ENCODE measurements at places on chromosomes 6 and 20.

DNA sequence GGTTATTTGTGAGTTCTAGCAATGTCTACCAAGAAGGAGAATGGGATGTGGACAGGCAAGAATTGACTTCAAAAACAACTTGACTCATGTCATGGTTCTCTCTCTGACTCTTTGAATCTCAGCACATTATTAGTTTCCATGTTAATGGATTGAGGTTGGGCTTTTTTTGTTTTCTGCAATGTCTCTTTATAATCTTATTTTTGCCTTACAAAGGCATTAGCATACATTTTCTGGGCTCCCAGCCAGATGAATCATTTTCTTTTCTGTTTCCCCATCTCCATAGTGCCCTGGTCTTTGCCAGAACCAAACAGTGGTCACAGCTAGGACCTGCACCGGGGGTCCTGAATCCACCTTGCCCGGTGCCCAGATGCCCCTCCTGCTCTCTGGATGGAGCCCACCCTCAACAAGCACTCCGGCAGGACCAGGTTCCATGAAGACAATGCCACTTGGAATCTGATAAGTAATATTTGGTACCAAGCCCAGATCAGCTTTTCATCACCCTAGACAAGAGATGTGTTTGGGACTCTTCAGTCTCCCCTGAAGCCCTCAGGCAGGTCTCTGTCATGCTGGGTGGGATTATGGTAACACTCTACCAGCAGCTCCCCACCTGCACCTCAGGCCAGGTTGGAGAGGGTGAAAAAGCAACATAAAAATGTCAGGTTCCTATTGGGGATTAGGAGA lies 266.7 kb upstream of the SULF2 start:
- DNase-seq, result no peak

DNA sequence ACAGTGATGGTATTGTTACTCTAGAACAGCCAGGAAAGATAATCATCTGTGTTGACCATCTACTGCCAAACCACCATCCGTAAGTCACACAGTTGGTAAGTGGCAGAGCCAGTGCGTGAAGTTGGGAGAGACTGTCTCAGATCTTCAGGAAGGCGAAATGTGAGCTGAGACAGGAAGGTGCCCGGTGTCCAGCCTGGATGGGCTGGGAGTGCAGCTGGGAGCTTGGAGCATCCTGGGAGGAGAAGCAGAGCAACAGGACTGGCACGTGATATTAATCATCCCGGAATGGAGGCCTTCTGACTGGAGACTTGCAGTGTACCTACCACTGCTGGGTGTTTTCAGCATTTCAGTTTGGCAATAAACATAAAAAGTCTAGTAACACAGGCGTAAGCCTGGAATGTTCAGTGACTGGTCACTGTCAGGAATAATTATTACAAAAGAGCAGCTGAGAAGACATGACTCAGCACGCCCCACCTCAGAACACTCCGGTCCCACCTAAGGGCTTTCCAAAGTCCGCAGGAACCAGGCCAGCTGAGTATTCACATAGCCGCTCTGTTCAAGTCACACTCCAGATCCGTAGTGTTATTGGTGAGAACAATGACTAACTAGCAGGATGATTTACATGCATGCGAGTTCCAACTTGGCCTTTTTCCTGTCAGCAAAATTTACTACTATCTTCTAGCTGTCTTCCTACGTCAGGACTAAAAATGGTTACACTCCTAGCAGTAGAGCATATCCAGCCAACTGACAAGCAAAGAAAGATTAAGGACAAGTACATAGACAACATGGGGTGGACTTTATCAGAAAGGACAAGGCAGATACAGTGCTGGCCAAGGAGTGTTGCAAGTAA lies 45.1 kb upstream of the PNRC1 start:
- peak; percentile 61 for DNase-seq

GRCh38 chr6:121523628-121524027 lies 88.2 kb downstream of the GJA1 start:
- no peak for DNase-seq

- no peak for DNase-seq
These were observed 12.2 kb downstream of the MMP24 start for GRCh38 chr20:35238735-35239134.

DNA sequence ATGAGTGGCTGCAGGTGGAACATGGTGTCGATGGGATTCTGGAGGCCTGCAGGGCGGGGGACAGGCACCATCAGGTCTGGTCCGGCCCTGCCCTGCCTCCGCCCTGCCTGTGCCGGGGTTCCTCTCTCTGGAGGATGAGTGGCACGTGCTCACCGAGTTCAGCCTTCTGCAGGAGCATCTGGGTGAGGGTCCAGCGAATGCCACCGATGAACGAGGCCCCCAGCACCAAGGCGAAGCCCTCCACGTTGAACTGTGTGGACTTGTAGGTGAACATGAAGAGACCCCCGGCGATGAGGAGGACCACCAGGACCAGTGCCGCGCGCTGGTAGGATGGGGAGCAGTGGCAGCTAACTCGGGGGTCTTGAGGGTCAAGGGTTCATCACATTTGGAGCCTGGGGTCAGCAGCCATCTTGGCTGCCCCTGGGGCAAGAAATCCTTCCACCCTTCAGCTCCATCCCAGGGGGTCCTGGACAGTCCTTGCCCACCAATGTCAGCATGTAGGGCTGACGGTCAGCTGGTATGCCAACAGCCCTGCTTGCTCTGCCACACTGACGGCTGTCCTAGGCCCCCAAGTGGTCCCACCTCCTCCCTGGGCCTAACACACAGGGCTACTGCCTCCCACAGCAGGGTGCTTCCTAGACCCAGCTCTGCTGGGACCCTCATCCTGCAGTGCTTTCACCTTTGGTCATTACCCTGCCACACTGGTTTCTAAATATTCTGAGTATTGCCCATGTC lies 46.8 kb upstream of the CDH22 start:
- no peak for DNase-seq

DNA sequence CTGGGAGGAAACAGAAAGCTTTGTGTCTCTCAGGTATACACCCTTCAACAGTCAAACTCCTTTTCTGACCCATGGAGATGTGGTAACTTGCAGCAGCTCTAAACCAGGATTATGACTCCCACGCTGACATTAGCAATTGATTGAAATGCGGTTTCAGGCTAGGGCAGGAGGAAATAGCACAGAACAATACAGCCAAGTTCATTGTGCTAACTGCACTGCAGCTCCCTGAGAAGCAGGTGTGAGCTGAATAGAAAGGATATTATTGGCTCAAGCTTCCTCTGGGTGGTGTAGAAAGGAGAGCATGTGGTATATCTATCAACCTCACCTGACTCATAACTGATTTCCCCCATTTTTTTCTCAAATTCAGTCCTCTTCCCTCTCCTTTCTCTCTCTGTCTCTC lies 612.3 kb upstream of the BTBD3 start:
- no peak for DNase-seq

DNA sequence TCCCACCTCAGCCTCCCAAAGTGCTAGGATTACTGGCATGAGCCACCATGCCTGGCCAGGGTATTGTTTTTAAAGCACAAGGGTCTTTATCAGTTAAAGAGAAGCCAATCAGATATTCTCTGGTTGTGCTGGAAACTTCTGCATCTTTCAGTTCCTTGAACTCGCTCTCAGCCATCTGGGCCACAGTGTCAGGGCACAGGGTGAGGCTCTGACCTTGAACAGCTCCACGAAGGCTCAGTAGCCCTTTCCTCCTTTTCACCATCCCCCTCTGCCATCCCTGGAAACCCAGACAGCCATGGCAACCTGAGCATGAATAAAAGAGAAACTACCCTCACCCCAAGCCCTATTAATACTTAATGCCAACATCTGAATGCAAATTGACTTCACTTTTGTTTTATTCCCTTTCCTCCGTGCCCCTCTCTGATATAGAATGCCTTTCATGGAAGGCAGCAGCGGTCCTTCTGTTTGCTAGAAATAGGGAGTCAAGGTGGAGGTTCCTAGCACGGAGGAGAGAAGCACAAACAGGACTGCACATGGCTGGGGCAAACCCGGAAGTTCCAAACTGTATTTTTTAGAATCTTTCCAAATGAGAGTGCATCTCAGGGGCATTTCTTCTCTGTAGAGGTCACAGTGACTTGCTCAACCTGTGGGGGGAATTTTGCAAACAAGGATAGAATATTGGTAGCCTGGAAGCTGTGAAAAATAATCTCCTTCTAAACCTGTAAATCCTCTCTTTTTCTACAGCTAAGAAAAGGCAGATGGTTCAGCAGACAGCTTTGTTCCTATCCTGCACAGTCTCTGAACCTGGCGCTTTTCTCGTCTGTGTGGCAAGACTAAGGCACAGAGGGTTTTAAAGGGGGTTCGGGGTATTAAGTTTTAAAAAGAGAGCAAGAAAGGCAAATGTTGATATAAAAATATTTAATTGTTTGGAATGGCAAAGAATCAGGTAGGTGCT lies 176.4 kb upstream of the RREB1 start:
- DNase-seq, result no peak

- no peak for DNase-seq
These were observed 730.4 kb downstream of the KIF16B start for GRCh38 chr20:15842872-15843271.

- DNase-seq, result no peak
These were observed 225.6 kb upstream of the MOCS1 start for GRCh38 chr6:40159865-40160264.

GRCh38 chr20:37615340-37616109 lies 78.3 kb upstream of the CTNNBL1 start:
- no peak for DNase-seq

- no peak for DNase-seq
These were observed 211.0 kb downstream of the WDR27 start for GRCh38 chr6:169490830-169491229.

GRCh38 chr20:57576002-57576401 lies 15.1 kb downstream of the PCK1 start:
- DNase-seq, result no peak

GRCh38 chr6:17156112-17156921 lies 54.5 kb downstream of the STMND1 start:
- peak; percentile 42 for DNase-seq

- DNase-seq, result no peak
These were observed 5.6 kb upstream of the TFB1M start for GRCh38 chr6:155319902-155320301.

DNA sequence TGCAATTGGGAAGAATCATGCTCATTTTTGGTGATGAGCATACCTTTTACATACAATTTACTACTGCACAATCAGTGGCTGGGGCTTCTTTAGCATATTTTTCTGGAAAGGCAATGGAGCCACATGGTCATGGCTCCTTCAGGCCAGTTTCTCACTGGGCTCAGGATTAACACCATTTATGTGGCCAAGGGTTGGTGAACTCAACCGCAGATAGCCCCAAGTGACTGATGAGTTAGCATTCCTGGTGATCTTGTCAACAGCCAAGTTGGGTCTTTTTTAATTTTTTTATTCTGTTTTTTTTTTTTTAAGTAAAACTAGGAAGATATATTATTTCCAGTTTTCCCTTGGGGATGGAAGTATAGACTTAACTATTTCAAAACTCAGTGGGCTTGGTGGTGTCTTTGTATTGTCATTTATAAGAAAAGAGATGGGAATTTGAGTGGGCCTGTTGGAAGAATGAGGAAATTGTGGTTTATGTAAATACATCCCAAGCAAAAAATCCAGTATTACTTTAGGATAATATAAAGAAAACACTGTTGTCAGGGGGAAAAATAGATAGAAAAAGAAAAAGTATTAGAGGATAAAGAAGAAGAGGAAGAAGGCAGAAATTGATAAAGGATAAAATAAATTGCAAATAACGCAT lies 397.4 kb downstream of the MAFB start:
- no peak for DNase-seq

GRCh38 chr20:22794200-22794599 lies 209.8 kb upstream of the FOXA2 start:
- no peak for DNase-seq

GRCh38 chr6:165663377-165663735 lies 315 bp upstream of the PDE10A start:
- DNase-seq, result peak; percentile 51

- DNase-seq, result no peak
These were observed 654.1 kb upstream of the NOX3 start for GRCh38 chr6:156109713-156110112.

- no peak for DNase-seq
These were observed 87.7 kb downstream of the SGK1 start for GRCh38 chr6:134230087-134230700.

- DNase-seq, result no peak
These were observed 8.1 kb downstream of the LYRM2 start for GRCh38 chr6:89630488-89630887.

DNA sequence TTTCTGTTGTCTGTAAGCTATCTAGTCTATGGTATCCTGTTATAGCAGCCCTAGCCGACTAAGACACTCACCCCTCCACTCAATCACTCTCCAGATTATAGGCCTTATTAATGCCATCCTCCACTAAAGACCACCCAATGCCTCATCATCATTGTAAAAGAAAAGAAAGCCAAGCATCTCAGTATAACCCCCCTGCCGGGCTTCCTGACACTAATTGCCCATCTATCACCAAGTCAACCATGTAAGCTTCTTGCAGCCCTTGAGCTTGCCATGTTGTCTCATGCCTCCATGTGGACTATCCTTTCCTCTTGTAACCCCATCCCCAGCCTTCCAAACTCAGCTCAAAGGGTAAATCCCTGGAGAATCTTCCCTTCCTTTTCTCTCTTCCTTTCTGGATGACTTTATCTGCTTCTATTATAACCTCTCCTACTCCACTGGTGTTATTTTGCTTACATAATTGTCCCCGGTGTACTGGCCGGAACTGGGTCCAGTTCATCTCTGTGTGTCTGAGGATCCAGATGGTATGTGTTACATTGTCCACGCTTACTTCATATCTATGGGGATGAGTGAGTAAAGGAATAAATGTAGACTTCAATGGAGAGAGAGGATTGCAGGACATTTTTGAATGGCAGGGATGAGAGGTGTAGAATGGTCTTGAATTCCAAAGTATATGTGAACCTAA lies 202.9 kb upstream of the SOX4 start:
- no peak for DNase-seq

DNA sequence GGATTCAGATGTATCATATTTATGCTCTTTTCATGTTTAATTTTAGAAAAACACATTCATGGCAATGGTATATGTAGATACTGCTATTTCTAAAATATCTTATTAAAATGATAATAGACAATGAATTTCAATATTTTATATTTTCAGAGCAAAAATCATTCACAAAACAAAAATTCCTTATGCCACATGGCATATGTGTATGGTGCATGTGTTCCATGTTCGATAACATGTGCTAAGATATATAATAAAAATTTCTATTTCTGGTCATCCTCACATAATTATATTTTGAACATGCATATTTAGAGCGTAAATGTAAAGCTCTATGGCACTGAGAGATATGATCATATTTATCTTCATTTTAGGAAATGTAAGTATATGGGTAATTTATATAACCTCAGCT lies 606.2 kb upstream of the AGPAT4 start:
- no peak for DNase-seq

GRCh38 chr6:123594776-123595175 lies 42.0 kb downstream of the TRDN start:
- DNase-seq, result no peak

- DNase-seq, result no peak
These were observed 50.1 kb downstream of the SSR1 start for GRCh38 chr6:7262746-7263518.

- no peak for DNase-seq
These were observed 158.1 kb upstream of the PROKR2 start for GRCh38 chr20:5474646-5475550.

GRCh38 chr6:43933148-43933885 lies 163.3 kb downstream of the VEGFA start:
- DNase-seq, result no peak
